Stimulated activated CD8-positive, alpha-beta memory T cell treated with anti-CD3 and anti-CD28 coated beads, Interleukin-4, amount 100 ng/mL, for 1 hour (primary cell): ENCODE measurements at places on chromosomes 7 and 10.

DNA sequence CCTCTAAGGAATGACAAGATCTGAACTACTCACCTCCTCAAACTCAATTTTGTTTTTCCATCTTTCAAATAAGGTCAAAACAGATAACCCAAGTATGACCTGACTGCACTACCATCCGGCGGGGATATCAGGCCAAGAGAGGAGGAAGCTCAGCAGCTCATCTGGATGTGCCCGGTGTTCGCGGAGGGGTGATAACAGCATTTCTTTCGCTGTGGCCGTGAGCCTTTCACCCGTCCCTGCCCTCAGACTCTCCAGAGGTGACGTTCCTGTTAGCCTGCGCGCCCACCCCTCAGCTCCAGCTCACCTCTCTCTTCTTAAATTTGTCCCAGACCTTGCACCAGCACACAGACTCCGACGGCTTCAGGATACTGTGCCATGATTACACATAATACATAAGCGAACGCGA, 526 bp downstream of the ZNF248 start:
- no peak for DNase-seq

DNA sequence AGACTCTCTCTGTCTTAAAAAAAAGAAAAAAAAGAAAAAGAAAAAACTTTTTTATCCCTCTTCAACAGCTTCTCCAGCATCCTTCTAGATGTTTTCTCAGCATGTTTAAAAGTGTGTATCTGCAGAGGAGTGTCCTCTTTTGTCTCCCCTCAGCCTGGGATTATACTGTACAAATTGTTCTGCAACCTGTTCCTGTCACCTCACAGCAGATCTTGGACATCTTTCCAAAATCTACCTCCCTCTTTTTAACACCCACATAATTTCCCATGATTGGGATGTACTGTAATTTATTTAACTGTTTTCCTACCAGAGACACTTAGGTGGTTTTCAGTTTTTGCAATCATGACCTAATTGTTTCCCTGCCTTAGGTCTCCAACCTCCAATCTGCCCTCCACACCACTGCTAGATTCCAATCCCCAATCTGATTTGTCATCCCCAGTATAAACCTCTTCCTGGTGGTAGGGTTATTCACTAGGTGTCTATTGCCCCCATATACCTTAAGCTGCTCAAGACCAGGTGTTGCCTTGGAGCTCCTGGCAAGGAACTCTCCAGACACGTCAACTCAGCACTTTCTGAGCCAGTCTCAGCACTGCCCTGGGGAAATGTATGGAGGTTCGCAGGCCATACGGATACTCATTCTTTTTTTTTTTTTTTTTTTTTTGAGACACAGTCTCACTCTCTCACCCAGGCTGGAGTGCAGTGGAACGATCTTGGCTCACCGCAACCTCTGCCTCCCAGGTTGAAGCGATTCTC, 17.6 kb upstream of the DDIT4 start:
- DNase-seq: no peak

GRCh38 chr7:143239813-143240212, 18.0 kb downstream of the TAS2R40 start:
- no peak for DNase-seq

DNA sequence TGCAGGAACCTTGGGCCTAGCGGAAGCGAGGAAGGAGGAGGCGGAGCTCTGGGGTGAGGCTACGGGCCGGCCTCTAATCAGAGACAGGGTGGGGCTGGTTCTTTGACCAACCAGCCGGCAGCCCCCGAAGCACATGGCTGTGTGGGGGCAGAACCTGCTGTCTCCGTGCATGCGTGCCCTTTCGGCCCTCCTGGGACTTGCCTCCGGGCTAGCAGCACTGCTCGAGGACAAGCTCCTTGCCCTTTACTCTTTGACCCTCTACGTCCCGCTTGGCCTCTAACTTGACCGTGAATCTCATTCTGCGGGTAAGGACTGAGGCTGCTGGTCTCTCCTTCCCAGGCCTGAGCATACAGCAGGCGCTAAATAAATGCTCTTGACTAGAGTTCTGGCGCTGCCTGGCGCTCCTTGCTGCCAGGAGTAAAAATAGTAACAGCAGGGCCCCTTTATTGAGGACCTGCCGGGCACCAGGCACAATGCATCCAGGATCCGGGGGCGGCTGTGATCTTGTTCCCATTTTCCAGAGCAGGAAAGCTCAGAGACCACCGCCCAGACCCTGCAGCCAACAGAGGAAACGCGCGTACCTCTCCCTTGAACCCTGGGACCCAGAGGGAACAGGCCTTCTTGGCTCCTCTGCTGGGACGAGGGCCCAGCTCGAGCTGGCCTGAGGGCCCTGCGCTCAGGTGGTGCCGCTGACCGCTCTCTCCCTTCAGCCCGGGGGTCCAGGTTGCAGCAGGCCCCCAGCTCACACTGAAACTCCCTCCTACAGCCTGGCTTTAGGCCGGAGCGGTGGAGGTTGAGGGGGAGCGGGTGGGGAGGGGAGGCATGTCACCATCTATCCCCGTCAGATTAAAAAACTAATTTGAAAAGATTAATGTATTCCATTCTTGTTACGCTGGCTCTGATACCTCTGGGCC, 2.7 kb upstream of the COMTD1 start:
- DNase-seq: no peak

- DNase-seq: no peak
These were observed 66.6 kb downstream of the FZD1 start for GRCh38 chr7:91330866-91331265.

- DNase-seq: no peak
These were observed 307.7 kb upstream of the NFE2L3 start for GRCh38 chr7:25844102-25844870.

DNA sequence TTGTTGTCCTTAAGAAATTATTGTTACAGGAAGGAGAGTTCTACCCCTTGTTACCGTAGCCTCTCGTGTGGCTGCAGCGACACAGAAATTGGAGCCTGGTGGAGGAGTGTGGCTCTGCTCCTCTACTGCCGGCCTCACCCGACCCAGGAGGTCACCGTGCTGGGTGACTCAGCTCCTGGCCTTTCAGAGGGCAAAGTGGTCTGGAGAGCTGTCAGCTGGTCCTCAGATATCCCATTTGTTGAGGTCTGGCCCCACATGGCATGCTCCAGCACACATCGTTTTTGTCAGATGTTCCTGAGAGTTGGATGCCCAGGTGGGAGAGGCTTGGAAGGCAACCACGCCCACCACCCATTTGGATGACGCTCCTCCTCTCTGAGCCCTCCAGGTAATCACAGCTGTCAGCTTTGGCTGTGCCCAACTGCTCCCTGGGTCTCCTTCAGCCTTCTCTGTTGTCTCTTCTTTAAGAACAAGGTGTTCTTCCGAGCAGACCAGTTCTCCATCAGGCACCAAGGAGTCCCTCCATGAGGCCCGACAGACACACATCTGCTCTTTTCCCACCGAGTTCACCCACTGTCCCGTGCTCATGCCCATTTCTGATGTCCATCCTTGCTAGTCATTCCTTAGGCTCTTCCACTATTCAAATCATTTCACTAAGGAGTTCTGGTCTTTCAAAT, 80.3 kb downstream of the RAMP3 start:
- DNase-seq: no peak
